Skeletal muscle cell (primary cell): ENCODE measurements at places on chromosomes 5 and 9.

DNA sequence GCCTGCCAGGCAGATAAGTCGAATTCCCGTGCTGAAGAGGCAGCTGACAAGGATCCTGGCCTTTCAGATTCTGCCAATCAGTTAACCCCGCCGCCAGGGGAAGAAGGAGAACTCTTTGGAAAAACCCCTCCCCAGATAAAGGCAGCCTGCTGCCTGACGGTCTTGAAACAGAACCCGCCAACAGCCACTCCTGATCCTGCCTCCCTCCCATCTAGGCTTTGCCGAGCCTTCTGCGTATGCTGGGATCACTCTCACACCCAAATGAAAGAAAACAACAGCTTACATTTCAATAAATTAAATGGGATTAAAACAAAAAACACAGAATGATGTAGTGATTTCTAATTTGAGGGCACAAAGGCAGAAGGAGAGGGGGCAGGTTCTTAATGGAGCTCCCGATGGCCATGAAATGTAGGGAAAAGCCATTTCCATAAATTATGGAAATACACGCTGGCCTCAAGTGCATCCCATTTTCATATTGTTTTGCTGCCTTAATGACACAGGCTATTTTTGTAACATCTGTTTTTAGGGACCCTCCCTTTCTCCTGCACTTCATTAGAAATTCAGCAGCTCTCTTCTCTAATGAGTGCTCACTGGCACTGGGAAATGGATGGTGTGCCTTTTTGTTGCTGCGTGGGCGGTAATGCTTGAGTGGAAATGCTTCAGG lies 319.1 kb downstream of the MED10 start:
- no peak for DNase-seq

DNA sequence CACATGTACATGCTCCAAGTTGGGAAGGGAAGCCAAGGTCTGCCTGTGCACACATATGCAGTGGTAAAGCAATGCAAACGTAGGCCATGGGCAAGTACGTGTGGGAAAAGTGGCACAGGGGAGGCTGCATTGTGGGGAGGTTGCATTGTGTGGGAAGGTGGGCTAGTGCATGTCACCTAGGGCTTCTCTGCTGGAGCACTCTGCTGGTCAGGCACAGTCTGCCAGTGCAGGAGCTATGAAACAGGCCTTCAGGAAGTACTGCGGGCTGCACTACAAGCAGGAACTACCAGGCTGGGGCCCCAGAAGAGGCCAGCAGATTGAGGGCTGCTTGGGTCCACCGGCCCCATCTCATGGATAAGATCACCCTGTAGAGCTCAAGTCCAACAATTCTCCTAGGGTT lies 1694.6 kb upstream of the CDH6 start:
- no peak for DNase-seq

DNA sequence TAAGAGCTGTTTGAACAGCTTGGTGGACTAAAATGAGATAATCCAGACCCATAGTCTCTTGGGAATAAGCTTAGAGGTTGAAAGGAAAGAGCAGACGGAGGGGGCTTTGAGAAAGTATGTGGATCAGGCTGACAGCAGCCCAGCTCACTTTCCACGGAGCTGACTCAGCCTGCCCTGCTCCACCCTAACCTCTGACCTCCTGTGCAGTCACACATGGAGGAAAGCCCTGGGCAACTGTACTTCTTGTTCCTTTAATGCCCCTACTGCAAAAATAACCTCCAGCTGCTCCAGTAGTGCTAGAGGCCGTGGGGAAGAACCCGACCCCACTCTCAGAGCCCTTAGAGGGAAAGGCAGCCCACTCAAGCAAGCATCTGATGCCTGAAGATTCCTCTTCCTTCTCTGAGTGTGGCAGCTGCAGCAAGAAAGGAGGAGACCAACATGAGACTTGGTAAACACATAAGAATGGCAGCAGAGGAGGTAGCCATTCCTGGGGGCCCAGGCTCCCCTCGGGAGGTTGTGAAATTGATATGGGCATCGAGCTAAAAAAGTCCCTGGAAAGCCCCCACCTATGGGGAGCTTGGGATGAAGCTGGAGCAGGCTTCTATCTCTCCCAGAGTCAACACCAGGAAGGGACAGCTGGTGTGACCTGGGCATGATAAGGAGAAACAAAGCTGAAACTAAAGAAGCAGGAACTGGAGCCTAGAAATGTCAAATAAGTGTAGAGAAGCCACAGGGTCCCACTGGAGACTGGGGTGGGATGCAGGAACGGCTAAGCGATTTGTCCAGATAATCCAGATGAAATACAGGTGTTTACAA lies 204.3 kb downstream of the PIK3R1 start:
- DNase-seq: peak; percentile 70

- DNase-seq: no peak
Measured at GRCh38 chr9:136296434-136297015, 7.4 kb downstream of the CCDC187 start.

GRCh38 chr9:135992486-135993408 lies 31.6 kb upstream of the UBAC1 start:
- DNase-seq: peak; percentile 49

GRCh38 chr5:55597014-55597981 lies 62.5 kb upstream of the PLPP1 start:
- DNase-seq: no peak

- no peak for DNase-seq
Measured at GRCh38 chr5:95712347-95712958, 18.7 kb upstream of the RHOBTB3 start.

- DNase-seq: no peak
Measured at GRCh38 chr5:78323241-78323640, 28.7 kb upstream of the AP3B1 start.

DNA sequence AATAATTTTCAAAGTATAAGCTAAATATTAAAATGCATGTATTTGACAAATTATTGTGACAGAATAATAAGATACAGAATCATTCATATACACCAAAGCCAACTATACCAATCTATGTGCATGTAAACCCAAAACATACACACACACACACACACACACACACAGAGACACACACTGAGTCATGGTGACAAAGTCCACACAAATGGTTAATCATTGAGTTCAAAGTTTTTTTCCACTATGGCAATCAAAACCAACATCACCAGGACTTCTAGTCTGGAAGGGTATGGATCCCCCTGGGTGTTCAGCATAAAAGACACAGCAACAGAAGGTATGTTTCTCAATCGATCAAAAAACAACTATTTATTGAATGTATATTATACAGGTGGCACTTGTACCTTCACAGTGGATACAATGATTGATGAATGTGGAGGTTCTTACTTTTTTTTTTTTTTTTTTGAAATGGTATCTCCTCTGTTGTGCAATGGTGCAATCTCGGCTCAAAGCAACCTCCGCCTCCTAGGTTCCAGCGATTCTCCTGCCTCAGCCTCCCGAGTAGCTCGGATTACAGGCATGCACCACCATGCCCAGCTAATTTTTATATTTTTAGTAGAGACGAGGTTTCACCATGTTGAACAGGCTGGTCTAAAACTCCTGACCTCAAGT lies 137.0 kb downstream of the PDE4D start:
- no peak for DNase-seq

DNA sequence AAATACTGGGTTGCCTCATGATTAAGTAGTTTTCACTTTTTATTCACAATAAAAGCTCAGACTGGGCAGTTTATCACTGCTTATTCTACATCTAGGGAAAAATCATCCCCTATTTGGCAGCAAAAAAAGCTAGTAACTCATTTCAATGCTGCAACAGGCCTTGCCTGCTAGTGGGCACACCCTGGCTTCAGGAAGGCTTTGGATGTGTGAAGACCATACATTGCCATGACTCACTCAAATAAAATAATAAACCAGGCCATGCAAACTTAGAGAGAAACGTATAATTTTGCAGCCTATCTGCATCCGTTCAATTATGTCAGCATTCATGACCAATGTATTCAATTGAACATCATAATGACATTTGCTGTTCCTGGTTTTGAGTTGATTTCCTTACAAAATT lies 402.9 kb downstream of the PIK3R1 start:
- DNase-seq: no peak

DNA sequence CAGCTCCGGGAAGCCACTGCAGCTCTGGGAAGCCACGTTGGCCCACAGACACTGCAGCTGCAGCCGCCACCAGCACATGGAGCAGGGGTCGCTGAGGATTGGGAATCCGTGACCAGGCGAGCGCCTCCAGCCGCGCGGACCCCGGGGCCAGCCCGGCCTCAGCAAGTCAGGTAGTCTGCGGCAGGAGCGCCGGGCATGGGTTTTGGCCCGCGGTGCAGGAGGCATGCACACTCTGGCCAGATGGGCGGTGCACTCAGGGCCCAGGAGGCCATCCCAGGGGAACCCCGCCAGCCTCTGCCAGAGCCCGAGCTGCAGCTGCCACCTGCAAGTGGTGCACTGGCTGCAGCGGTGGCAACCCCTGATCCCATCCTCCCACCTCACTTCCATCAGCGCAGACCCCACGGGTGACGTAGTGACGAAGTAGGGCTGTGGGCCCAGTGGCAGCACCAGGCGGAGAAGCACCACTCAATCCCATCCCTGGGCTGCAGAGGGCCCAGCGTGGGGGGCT lies 368.3 kb upstream of the SPATA31A5 start:
- DNase-seq: no peak

- DNase-seq: no peak
Measured at GRCh38 chr9:27108981-27109541, at the start of gene TEK. TSS of gene TEK (plus strand) at chr9:27109225. CDS start at chr9:27109591, 366 bp downstream.

DNA sequence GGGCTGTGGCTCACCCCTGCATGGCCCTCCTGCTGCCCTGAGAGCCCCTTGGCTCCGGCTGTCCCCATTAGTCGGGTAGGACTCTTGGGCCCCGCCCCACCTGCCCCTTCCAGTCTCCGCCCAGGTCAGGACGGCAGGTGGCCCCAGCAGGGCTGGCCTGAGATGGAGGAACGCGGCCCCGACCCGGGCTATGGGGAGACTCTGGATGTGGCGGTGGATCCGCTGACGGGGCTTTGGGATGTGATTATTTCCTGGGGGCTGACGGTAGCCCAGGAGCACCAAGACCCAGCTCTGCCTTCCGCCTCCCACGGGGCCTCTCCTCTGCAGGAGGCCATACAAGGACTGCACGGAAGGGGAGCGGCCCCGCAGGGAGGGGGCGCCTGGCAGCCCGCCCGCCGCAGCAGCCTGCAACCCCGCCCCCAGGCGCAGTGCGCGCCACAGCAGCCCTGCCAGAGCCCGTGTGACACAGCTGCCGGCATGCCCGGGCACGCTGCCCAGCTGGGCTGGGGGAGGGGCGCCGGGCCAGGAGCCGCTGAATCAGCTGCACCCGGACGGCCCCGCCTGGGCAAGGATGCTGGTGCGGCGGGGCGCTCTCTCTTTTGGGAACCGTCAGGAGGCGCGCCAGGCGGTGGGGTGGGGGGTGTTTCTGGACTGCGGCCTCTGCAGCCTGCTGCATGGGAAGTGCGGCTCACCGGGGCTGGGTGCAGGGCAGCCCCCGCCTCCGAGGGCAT lies 9.2 kb downstream of the TMEM250 start:
- peak; percentile 74 for DNase-seq

GRCh38 chr5:37436146-37436934 lies 57.2 kb downstream of the WDR70 start:
- DNase-seq: no peak

- no peak for DNase-seq
Measured at GRCh38 chr5:116518423-116518822, 56.2 kb downstream of the SEMA6A start.
